ENCODE measurements at places on chromosomes 7 and 10.

GRCh38 chr7:141145630-141145982 lies 71.7 kb downstream of the TMEM178B start:
- no peak for DNase-seq

- no peak for DNase-seq
These were observed 60.1 kb upstream of the NFE2L3 start for GRCh38 chr7:26091933-26092332.

- DNase-seq = no peak
These were observed 126.5 kb downstream of the FANK1 start for GRCh38 chr10:126022841-126023240.

DNA sequence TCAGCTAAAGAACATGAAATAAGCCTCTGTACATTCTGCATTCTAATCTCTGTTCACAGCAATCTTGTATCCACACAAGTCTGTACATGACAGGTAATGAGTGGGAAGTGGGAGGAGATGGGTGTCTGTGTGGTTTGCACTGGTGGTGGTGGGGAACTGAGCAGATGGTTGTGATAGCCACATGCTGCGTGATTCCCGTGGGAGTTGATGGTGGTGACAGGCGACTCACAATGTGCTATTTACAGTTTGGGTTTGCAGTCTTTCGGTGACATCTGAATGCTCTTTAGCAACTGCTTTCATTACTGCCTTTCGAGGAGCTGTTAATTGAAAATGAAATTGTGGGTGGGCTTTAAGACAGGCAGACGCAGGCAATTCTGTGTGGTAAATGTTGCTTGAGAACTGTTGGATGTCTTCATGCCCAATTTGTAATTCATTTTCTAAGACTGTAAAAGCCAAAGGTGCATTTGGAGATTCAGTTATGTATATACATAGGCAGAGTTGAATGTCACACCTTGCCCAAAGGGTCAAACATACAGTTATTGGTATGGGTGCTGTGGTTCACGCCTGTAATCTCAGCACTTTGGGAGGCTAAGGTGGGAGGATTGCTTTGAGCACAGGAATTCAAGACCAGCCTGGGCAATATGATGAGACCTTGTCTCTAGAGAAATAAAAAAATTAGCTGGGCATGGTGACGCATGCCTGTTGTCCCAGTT lies 308.2 kb downstream of the AUTS2 start:
- DNase-seq = no peak

- no peak for DNase-seq
These were observed 164.1 kb upstream of the NEBL start for GRCh38 chr10:21061184-21061583.

- DNase-seq = no peak
These were observed 19.6 kb upstream of the CDCA7L start for GRCh38 chr7:21965291-21965690.

GRCh38 chr7:33243319-33243881 lies 114.0 kb downstream of the BBS9 start:
- DNase-seq = no peak

DNA sequence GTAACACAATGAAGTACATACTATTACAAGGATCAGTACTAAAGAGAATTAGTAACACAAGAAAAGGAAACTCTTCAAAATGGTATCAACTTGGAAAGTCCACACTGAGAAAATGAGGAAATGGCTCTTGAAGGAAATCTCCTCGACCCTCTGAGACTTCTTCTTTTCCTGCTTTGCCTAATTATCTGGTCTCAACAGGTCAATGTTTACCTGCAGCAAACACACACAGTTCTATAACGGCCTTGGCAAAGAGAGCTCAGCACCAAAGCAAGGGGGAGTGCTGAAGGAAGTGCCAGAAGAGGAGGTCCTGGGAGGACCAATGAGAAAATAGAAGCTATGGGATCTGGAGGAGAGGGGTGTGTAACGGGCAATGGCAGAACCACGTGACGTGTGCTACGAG lies 21.9 kb downstream of the CHCHD3 start:
- no peak for DNase-seq

DNA sequence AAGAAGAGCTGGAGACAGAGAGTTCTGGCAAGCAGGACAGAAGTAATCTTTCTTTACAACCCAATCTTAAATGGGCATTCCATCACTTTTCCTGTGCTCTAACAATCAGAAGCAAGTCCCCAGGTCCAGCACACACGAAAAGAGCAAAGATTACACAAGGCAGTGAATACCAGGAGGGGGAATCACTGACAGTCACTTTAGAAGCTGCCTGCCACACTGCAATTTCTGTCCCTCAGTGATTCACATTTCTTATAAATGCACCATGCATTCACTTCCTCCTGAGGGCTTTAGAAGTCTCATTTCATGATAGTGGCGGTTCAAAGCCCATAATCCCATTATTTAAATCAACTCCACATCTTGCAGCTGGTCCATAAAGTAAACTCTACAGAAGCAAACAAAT lies 362.5 kb downstream of the POM121L12 start:
- DNase-seq = no peak

GRCh38 chr7:1298051-1298930 lies 65.6 kb downstream of the UNCX start:
- no peak for DNase-seq

- no peak for DNase-seq
These were observed 565 bp downstream of the STRIP2 start for GRCh38 chr7:129434675-129435318.

DNA sequence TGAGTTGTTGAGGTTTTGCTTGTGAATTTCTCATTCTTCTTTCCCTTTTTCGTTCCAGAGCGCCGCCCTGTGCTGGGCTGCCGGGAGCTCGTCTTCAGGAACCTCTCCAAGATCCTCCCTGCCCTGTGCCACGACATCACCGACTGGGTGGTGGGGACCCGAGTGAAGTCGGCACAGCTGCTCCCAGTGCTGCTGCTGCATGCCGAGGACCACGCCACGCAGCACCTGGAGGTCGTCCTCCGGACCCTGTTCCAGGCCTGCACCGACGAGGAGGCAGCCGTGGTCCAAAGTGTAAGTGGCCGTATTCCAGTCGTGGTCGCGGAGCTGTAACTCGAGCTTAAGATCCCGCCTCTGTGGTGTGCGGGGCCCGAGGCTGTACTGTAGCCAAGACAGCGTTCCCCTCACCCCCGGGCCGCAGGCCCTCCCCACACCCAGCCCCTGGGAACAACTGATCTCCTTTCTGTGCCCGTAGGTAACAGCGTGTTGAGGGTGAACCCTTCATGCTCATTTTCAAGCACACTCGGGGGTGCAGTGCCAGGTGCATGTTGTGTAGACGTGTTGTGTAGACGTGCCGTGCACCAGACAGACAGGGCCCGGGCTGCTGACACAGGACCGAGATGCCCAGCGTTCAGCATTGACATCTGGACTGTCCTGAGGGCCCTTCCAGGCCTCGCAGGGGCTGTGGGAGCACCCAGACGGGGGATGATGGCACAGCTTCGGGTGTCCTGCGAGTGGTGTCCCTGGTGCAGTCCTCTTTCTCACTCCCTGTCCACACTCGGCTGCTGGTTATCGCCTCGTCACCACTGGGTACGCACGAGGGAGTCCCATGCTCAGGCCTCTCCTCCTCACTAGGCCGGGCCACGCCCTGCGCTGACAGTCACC lies 27.7 kb upstream of the PRKAR1B start:
- no peak for DNase-seq

GRCh38 chr10:132444877-132445351 lies 47.9 kb downstream of the PWWP2B start:
- no peak for DNase-seq

DNA sequence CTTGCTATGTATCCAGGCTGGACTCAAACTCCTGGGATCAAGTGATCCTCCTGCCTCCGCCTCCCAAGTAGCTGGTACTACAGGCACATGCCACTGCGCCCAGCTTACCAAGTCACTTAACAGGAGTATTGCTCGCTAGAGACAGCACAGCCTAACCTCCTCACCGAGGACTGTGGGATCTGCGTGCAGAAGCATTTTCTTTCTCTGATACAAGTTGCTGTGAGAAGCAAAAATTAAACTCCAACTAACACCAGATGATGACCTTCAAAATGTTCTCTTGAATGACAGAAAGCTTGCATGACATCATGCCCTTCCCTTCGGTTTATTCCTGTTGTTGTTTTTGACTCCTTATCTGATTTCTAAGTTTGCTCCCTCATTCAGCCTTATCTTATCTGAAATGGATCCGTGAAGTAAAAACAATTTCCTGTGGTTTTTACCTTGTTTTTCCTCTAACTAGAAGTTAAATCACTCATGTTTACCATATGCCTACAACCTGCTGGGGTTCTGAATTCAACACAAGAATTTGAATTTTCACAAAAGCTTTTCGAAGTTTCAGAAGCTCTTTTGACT lies 94.4 kb upstream of the KIF5B start:
- no peak for DNase-seq

DNA sequence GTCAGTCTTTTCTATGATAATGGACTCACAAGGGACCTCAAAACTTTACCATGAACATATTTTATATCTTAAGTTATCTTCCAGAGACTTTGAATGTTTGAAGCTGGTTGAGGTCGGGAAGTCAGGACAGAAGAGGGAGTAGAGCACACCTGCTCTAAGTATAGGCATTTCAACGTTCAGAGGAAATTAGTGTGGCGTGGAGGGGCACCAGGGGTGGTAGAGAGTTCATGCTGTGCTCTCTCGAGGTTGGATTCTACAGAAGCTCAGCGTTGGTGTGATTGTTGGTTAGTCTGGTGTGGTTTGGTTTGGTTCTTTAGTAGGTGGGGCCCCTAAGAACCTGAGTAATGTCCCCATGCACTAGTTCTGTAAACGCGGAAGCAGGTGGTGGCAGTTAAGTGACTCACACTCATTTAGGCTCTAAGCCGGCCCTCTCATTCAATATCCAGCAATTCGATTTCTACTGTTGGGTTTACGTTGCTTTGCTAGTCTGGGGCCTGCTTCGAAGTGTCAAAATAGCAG lies 19.8 kb downstream of the CNTNAP2 start:
- no peak for DNase-seq

DNA sequence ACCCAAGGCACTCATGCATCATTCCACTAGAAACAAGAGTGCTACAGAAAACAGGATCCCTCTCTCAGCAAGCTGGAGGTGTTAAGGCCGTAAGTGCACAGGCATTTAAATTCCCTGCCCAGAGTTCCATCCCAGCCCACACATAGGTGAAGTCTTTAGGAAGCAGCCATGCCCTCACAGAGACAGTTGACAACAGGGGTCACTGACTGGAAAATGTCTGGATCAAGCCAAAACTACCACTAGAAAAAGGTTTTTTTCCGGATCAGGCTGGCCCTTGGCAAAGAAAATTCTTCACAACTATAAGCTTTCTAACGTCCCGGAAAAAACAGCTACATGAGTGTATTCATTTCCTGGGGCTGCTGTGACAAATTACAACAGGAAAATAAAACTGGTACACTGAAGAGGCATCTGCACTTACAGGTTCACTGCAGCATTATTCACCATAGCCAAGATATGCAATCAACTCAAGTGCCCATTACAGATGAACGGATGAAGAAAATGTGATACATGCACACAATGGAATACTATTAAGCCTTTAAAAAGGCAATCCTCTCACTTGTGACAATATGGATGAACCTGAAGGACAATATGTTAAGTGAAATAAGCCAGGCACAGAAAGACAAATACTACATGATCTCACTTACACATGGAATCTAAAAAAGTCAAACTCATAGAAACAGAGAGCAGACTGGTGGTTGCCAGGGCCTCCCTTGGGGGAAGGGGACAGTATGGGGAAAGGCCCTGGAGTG lies 52.5 kb downstream of the SLC25A13 start:
- no peak for DNase-seq

- no peak for DNase-seq
These were observed 7.8 kb downstream of the NOD1 start for GRCh38 chr7:30470771-30471170.

- DNase-seq = no peak
These were observed 852.8 kb upstream of the CELF2 start for GRCh38 chr10:10164848-10165247.

DNA sequence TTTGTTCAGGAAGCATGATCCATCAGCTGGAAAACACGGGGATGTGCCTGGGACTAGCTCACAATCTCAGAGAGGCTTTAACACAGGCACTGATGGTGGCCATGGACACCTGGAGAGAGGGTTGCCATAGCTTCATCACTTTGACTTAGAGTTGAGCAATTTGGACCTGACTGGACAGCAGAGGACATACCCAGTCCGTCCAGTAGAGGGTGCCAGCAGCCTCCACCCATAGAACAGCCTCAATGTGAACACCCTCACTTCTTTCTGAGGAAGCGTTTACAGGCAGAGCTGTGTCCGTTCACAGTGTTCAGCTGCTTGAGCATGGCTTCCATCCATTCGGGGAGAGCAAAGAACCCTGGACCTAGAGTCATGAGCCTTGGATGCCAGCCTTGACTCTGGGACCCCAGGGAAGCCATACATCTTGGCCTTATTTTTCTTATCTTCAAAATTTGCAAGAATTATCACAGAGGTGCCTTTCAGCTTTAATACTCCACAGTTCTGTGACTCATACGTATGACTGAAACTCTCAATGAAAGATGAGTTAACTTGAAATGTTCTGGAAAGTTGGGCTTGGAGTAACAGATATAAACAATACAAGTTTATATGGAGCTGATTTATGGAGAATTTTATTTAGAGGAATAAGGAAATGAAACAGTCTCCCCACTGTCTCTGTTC lies 302.9 kb upstream of the PODXL start:
- DNase-seq = peak; percentile 11

DNA sequence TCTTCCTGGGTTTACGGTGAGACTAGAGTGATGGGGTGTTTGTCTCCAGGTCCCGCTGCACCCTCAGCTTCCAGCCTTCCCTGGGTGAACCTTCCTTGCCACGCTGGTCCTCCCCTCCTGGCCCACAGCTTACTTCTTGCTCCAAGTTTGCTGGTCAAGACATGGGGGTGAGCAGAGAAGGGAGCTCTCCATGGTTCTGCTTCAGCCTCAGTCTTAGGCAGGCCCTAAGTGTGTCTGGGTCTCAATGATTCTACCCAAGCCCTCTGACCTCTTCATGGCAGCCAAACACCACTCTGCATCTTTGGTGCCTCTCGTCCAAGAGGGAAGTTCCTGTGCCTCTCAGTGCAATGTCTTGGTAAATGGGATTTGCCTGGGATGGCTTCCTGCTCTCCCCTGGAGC lies 356.5 kb upstream of the KLF6 start:
- DNase-seq = no peak

- no peak for DNase-seq
These were observed 62.5 kb upstream of the PALS2 start for GRCh38 chr7:24510759-24511158.

DNA sequence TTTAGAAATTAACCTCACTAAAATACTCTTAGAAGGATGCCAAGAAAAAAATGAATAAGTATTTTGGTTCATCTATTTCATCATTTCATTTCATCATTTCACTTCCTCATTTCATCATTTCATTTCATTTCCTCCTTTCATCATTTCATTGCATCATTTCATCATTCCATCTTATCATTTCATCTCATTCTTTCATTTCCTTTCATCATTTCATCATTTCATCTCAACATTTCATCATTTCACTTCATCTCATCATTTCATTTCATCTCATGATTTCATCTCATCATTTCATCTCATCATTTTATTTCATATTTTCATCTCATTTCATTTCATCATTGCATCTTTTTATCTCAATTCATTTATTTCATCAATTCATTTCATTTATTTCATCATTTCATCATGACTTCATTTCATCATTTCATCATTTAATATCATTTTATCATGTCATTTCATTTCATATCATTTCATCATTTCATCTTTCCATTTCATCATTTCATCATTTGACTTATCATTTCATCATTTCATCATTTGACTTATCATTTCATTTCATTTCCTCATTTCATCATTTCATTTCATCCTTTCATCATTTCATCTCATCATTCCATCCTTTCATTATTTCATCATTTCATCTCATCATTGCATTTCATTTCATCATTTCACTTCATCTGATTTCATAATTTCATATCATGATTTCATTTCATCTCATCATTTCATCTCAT lies 129.9 kb downstream of the ZNF92 start:
- DNase-seq = no peak

GRCh38 chr10:119346095-119346832 lies 138.9 kb downstream of the GRK5 start:
- DNase-seq = no peak
